NCI-H1417 treated with DMSO at 0.1 percent for 48 hours (cell line): ENCODE measurements at places on chromosomes 1 and 21.

- DNase-seq: no peak
Measured at GRCh38 chr21:19468991-19469715, 1065.6 kb upstream of the TMPRSS15 start.

DNA sequence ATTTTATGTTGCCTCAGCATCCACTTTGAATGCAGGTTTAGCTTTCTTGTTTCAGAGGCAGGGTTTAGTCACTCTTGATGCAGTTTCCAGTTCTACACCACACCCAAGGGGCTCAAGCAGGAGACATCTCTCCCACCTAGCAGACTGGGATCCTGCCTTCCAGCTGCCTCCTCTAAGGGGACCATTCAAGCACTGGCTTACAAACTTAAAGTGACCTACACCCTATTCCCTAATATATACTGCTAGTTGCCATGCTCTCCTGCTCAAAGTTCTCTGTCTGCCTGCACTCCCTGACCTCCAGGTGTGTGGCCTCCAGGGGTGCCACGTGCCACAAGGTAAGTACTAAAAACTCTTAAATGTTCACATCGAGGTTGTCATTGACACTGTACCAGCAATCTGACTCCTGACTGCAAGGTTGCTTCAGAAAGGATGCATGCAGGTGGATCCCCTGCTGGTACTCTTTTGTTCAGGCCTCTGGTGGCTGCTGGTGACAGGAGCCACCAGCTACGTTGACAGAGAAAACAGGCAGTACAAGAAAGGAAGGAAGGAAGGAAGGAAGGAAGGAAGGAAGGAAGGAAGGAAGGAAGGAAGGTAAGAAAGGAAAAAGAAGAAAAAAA, 185.9 kb downstream of the COQ8A start:
- no peak for DNase-seq

GRCh38 chr1:176843352-176844297, 320.9 kb downstream of the ASTN1 start:
- DNase-seq: no peak

DNA sequence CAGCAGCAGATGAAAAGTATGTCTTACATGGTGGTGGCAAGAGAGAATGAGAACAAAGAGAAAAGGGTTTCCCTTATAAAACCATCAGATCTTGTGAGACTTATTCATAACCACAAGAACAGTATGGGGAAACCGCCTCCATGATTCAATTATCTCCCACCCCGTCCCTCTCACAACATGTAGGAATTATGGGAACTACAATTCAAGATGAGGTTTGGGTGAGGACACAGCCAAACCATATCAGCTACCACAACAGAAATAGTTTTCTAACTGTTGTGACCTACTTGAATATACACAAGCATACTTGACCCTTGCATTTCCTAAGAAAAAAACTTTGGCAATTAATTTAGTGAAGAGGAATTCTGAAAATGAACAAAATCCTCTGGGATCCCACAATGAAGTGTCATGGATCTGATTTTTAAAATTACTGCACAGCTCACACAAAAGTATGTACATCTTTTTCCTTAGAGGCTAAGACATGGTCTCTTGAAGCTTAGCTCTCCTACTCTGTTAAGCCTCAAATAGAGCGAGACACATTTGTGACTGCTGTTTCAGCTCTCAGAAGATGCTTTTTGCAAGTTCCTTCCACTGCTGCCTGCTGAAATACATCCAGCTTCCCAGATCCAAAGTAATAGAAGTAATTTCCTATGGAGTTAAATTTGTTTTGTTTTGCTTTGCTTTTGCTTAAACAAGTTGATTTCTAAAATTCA, 265.8 kb downstream of the DPYD start:
- no peak for DNase-seq

DNA sequence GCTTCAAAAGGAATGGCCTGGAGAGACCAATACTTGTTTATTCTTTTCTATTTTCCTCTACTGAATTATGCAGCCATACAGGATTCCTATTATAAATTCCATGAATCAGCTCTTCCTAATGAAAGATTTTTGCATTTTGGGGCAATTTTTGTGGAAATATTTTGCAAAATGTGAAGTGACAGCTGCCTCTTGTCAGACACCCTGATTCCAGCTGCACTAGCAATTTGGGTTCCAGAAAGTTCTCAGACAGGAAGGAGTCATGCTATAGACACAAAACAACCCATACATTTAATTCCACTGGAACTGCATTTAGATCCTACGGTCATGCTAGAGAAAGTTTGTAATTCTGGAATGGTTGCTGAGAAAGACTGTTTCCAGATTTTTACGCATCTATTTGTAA, 119.5 kb downstream of the XCL2 start:
- no peak for DNase-seq

DNA sequence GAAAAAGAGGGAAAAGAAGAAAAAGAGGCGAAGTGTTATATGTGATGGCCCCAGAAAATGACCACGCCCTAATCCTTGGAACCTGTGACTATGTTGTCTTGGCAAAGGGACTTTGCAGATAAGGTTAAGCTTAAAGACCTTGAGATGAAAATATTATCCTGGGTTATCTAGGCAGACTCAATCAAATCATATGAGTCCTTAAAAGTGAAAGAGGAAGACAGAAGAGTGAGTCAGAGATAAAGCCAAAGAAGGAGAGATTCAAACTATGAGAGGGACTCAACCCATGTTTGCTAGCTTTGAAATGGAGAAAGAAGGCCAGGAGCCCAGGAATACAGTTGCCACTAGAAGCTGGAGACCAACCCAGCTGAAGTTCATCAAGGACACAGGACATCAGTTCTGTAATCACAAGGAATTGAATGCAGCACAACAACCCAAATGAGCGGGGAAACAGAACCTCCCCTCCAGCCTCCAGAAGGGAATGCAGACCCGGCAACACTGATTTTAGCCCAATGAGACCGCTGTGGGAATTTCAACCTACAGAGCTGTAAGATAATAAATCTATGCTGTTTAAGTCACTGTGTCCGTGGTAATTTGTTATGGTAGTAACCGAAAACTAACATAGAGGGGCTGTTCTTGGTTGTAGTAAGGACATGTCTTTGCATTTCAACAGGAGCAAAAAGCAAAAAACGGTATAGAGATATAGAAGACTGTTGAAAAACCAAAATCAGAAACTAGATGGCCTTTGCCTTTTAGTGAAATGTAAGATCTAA, 4.2 kb upstream of the RGS8 start:
- no peak for DNase-seq

GRCh38 chr1:41272601-41273000, 30.5 kb upstream of the SCMH1 start:
- no peak for DNase-seq
